RKO (cell line): ENCODE measurements at places on chromosomes 7 and 10.

DNA sequence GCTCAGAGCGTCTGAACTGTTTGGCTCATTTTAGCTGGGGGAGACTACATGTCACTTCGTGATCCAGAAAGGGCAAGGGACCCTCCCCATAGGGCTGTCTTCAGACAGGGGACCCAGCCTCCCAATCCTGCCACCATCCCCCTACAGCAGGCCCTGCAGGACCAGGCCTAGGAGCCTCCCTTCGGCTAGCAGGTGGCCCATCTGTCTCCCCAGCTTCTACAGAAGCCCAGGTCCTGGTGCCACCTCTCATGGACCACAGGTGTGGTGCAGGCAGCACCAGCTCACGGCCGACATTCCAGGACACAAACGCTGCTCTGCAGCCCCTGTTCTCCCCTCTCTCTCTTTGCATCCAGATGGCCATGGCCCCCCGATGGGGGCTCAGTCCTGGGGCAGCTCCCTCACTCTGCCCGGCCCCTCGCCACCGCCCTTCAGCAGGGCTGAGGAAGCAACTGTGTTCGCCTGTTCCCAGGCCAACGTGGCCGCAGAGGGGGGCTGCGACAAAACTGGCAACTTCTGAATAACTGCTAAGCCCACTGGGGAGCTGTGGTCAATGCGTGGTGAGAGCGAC is 10.3 kb downstream of the TECPR1 start:
- DNase-seq: no peak

DNA sequence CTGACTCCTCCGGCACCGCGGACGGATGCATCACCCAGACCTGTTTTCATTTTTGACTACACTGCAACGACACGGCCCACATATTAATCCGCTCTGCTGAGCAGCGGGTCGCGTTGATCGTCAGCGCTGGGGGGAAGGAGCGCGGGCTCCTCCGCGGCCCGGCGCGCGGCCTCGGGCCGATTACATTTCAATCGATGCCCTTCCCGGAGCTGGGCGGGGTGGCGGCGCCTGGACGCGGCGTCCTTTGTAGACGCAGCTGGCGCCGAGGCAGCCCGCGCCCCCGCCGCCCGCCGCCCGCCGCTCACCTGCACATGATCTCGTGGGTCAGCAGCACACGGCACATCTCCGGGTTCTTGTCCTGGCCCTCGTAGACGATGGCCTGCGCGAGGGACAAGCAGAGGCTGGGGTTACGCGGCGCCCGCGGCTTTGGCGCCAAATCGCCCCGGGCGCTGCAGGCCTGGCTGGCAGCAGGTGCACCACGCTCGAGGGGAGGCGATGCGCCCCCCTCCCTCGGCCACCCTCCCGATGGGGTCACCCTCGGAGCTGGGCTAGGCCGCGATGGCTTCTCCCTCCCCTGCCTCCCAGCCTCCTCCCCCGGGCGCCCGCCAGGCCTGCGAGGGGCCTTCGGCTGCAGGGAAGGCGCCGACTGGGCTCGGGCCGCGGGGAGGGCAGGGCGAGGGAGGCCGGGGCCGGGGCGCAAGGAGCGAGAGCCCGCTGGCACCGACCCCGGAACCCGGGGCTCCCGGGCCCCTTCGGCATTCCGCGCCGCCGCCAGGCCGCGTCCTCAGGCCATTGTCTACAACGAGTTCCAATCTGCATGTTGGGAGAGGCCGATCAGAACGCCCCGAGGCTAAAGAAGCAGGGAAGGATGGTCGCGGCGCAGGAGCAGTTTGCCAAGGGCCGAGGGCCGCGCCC is 5.2 kb downstream of the EBF3 start:
- no peak for DNase-seq

GRCh38 chr7:102974366-102975236 is 61.8 kb downstream of the LRRC17 start:
- DNase-seq: no peak

DNA sequence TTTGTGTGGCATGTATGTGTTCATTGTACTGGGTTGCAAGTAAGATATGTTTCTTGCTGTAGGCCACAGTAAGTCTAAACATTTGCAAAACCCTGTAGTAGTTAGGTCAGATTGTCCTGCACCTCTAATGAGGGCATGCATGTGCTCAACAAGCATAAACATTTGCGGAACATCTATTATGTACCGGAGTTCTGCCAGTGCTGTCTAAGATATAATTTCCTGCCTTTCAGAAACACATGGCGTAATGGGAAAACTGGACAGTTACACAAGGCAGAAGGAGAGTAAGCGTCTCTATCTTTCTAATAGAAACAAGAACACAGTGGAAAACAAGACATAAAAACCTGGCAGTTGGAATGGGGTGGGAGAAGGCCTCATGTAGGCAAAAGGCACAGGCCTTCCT is 2.8 kb downstream of the ABCB8 start:
- DNase-seq: no peak

DNA sequence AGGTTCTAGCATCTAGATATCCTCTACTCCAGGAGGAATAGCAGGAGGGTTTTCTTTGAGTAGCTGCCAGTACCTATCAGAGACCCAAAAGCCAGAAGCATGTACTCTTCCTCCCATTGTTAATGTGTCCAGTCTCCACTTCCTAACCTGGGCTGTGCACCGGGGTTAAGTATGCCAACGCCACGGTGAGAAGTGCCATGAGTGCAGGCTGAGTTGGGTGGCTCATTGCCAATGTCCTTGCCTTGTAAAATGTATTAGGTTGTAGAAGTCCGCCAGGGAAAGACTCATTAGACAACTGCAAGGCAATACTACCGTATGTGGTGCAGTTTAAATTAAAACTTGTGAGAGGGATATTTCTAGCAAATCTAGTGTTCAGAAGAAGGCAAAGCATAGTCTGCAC is 55.0 kb upstream of the PRR15 start:
- no peak for DNase-seq

DNA sequence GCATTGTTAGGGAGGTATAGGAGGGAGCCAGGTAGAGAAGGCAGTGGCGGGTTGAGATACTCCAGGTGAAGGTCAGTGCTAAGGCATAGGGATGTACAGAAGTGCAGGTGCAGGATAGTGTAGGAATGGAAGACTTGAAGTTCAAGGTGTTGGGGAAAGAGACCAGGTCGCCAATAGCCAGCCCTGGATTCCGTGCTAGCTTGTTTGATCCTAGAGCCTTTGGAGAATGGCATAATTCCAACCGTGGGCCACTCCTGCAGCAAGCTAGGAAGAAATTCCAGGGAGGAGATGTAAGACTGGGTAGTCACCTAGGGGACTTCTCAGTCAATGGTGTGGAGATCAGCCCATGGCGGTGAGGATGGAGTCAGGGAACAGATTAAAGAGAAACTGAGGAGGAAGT is 272.7 kb downstream of the RPS24 start:
- DNase-seq: no peak
